Astrocyte of the hippocampus (primary cell): ENCODE measurements at places on chromosomes 3 and 15.
A peak's percentile ranks its signal among the peaks of the same experiment; 100 is the strongest.

- DNase-seq = peak; percentile 5
These were observed 205.1 kb downstream of the GAP43 start for GRCh38 chr3:115828401-115828800.

DNA sequence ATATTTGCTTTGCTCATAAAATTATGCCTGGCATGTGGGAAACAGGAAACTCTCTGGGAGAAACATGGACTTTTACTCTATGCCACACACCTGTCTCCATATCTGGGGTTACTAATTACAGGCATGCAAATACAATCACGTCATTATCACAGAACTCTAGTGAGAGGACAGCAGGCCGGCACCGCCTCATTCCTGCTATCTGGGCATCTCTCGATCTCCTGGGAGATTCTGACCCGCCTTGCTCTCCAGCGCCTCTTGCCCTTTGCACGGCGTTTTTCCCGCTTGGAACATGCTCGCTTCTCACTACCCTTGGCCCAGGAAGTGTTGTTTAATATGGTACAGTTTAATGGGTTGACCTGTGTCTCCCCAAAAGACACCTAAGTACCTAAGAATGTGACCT is 45.4 kb upstream of the PARL start:
- DNase-seq = no peak

GRCh38 chr3:10137178-10137577 is 4.4 kb upstream of the VHL start:
- no peak for DNase-seq

DNA sequence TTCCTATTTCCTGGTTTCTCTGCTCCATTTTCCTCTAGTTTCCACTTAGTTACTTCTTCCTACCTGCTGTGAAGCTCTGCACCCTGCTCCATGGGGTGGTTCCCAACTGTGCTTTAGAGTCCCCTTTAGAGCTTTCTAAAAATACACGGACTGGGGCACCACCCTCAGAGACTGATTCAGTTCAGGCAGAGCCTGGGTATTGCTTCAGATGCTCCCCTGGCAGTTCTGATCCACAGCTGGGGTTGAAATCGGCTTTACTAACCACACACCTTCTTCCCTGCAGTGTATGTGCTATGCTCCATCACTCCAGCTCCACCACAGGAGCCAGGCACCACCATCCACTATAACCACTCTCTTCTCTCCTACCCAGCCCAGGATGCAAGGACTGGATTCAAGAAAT is 12.6 kb downstream of the ANP32A start:
- no peak for DNase-seq

- DNase-seq = peak; percentile 81
These were observed 86.5 kb downstream of the MB21D2 start for GRCh38 chr3:192831111-192831644.

- DNase-seq = no peak
These were observed 32.2 kb upstream of the SGO1 start for GRCh38 chr3:20218215-20218614.

- no peak for DNase-seq
These were observed 55.9 kb upstream of the POMGNT2 start for GRCh38 chr3:43161684-43162229.

DNA sequence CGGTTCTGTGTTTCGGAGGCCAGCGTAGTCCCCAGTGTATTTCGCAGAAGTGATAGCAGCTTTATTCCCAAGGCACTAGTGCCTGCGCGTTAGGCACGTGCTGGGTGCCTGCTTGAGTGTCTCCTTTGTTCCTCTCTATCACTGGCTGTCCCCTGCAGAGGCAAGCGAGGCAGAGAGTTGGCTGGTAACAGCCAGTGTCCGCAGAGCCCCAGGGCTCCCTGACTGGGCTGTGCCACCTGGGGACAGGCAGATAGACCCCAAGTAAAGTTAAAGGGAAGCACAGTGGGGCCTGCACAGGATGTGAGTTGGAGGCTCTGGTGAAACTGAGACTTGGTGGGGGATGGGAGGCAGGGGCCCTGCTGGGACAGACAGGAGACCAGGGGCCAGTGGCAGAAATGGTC is 50.7 kb downstream of the APBA2 start:
- no peak for DNase-seq

- peak; percentile 55 for DNase-seq
These were observed 251.4 kb downstream of the NR1D2 start for GRCh38 chr3:24196526-24196925.

DNA sequence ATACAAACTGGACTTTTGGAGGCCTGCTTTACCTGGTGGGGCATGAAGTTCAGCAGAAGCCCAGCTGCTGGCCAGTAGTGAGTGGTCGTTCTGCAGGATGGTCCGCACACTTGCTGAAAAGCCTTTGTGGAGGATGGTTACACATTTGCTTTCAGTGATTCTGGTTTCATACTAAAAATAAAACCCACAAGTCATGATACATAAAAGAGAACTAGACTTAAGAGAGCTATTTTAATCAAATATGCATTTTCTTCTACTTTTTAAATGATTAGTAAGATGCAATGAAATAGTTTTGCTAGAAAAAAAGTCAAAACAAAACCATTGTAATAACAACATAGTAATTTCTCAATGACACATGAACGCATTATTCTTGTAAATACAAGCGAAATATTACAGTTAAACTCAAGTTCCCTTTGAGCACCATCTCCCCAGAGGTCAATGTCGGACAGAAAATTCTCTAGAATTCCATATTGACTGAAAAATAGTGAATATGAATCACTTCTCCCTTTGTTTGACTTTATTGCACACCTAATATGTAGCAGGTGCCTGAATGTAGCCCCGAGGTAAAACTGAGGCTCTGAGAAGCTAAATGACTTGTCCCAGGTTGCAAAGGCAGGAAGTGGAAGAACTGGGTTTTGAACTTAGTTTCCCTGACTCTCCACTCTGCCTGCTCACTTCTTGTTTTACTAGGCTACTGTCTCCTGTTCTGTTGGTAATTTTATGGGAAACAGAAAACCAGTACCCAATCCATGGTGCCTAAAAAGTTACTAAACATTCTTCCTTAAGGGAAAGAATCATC is 8.3 kb downstream of the IL5RA start:
- no peak for DNase-seq

DNA sequence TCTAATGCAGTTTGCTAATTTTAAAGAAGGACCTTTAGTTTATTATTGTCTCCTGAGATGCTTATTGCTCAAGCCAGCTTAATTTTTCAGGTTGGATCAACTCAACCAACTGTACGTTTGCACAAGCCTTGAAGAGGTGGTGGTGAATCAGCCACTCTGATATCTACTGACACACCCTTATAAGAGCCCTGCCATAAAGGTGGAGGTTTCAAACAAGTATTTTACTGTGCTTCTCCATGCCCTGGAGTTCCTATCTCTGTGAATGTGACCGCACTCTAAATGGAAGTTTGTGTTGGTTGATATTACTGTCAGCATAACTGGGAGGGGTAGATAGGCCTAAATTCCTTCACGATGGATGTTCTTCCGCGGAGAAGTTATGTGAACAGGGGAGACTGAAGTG is 297.3 kb upstream of the UBE2E1 start:
- no peak for DNase-seq

- peak; percentile 94 for DNase-seq
These were observed 138.1 kb downstream of the TMCO5A start for GRCh38 chr15:38072348-38073177.

GRCh38 chr3:109177908-109178307 is 41.4 kb downstream of the C3orf85 start:
- peak; percentile 47 for DNase-seq
